Activated CD4-positive, CD25-positive, alpha-beta regulatory T cell treated with anti-CD3 and anti-CD28 coated beads, Interleukin-2, amount 50 U/mL, for 24 hours (primary cell): ENCODE measurements at places on chromosomes 2 and 18.

GRCh38 chr2:109346601-109347228 is 217.7 kb downstream of the SH3RF3 start:
- no peak for ATAC-seq

DNA sequence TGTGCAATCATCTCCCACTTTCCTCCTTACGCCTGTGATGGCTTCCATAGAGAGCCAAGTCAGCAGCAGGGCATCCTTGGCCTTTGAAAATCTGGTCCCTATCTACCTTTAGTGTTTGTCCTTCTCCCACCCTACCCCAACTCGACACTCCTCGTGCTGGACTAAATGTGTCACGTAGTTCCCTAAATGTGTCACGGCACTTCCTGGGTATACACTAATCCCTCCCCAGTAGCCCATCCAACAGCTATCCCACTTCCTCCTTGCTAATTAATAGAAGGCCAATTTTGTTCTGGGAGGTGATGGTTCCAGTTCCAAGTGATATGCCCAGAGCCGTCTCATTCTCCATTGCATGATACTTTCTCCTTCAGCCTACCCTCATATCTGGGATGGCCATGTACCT is 36.5 kb upstream of the ZFP36L2 start:
- no peak for ATAC-seq

DNA sequence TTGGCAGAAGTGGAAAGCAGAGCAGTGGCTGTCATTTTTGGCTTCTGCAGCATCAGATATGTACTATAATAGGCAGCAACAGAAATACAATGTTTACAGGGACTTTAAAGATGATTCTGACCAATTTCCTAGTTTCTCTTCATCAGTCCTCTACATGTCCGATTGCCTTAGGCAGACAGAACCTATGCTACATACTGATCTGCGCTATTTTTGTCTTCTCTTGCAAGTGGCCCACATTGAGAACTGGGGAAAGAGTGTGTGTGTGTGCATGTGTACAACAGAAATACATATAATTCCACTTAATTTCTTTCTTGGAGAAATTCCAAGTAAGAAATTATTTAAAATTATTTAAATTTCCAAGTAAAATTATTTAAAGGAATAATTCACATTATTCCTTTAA is 77.1 kb upstream of the CHRNA1 start:
- no peak for ATAC-seq

- no peak for ATAC-seq
Measured at GRCh38 chr2:61733563-61733962, 120.3 kb downstream of the FAM161A start.

DNA sequence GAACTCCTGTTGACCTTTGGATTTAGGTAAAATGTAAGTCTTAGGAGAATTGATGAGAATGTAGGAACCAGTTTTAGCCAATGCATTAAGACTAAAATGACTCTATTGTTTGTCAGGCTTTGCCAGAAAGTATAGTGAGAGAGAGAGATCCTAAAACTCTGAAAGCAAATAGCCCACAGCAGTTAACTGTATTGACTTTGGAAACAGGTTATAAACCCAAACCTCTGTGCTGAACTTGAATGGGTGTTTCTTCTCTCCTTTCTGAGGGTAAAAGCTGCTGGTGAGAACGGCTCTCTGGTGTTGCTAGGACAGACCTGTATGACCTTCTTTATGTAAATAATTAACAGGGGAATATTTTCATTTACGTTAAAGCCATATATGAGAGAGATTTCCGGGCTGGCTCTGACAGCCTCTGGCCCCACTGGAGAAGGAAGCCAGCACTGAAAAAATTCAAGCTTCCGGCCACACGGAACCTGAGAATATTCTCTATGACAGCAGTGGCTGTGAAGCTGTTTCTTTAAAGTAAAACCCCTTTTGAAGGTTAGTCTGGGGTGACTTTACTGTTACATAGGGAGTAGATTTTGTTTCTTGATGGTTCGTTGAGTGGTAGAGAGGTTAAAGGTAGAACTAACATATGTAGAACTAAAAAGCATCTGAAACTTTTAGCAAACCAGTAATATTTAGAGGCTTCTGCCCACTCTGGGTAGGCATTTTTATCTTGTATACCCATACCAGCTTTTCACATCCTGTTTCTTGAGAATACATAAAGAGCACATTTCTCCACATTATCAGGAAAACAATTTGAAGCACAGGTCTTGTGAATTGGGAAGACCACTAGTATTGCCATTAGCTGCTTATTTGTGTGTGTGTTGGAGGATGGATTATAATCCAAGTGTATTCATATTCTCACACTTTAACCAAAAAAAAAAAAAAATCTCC is 123.8 kb downstream of the SPTBN1 start:
- ATAC-seq: peak; percentile 44

DNA sequence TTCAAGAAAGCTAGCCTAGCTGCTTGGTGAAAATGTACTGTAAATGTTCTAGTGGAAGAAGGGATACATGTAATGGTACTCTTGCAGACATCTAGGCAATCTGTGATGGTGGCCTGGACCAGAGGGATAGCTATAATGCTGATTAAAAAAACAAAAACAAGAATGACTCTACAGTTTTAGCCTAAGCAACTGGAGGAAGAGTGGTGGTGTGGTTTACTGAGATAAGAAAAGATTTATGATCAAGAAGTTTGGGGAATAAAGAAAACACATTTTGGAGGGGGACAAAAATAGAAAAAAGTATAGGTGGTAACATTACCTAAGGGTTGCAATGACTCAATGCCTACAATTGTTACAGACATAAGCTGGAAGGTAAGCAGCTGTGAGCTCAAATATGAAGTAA is 1080.7 kb upstream of the CELF4 start:
- ATAC-seq: no peak

GRCh38 chr18:11676386-11676785 is 12.7 kb upstream of the GNAL start:
- ATAC-seq: no peak

DNA sequence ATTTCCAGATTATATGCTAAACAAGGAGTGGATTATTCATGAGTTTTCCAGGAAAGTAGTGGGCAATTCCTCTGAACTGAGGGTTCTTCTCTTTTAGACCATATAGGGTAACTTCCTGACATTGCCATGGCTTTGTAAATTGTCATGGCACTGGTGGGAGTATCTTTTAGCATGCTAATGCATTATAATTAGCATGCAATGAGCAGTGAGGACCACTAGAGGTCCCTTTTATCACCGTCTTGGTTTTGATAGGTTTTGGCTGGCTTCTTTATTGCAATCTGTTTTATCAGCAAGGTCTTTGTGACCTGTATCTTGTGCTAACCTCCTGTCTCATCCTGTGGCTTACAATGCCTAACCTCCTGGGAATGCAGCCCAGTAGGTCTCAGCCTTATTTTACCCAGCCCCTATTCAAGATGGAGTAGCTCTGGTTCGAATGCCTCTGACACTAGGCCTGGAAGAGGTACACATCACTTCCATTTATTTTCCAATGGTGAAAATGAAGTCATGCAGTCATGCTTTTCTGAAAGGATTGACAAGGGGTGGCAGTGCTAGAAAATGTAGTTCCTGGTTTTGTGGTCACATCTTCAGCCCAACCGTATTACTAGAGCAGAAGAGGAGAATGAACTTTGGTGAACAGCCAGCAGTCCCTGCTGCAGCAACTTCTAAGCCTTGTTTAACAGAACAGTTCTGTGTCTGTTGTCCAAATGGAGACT is 26.6 kb upstream of the ITGA4 start:
- no peak for ATAC-seq

GRCh38 chr2:25684577-25685473 is 11.4 kb upstream of the DTNB start:
- ATAC-seq: no peak

DNA sequence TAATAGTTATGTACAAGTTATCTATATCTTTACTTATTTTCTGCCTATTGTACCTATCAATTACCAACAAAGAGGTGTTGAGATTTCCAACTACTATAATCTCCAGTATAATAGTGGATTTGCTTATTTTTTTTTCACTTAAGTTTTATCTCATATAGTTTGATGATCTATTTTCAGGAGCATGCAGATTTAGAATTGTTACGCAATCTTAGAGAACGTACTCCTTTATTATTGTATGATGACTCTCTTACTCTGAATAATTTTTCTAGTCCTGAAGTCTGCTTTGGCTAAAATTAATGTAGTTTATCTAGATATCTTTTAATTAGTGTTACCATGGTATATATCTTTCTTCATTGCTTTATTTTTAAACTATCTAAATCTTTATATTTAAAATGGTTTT is 205.2 kb downstream of the SCG2 start:
- ATAC-seq: no peak

- ATAC-seq: no peak
Measured at GRCh38 chr2:156476850-156477206, 40.6 kb downstream of the GPD2 start.

DNA sequence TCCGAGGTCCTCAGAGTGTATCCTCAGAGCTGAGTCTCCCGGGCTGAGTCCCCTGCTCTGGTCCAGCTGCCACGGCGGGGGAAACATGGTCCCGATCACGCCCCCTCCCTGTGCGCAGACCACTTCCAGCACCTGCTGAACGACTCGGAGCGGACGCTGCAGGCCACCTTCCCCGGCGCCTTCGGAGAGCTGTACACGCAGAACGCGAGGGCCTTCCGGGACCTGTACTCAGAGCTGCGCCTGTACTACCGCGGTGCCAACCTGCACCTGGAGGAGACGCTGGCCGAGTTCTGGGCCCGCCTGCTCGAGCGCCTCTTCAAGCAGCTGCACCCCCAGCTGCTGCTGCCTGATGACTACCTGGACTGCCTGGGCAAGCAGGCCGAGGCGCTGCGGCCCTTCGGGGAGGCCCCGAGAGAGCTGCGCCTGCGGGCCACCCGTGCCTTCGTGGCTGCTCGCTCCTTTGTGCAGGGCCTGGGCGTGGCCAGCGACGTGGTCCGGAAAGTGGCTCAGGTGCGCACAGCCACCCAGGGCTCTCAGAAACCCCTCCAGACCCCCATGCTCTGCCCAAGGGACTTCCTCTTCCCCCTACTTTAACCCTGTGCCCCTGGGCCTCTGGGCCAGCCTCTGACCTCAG is 26.7 kb downstream of the GPC1 start:
- ATAC-seq: no peak

- no peak for ATAC-seq
Measured at GRCh38 chr2:168180914-168181313, 66.5 kb downstream of the STK39 start.
